ENCODE measurements at places on chromosomes 1 and 21.
A peak's percentile ranks its signal among the peaks of the same experiment; 100 is the strongest.

- ATAC-seq, result no peak
Measured at GRCh38 chr1:18954270-18955071, 2.0 kb downstream of the IFFO2 start.

DNA sequence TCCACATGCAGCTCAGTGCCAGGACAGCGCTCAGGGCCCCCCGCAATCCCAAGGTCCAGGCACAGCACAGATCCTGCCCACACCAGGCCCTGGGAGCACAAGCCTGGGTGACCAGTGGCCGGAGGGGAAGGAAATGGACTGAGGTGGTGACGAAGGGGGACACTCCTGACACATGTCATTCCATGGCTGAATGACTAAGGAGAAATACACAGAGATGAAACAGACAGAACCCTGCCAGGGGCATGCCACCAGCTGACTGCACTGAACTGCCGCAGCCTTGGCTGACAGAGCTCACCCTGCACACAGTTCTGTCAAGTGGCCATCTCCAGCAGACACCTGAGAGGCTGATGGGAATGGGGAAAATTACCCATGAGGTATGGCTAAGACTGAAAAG lies 56.1 kb downstream of the HSF2BP start:
- no peak for ATAC-seq

DNA sequence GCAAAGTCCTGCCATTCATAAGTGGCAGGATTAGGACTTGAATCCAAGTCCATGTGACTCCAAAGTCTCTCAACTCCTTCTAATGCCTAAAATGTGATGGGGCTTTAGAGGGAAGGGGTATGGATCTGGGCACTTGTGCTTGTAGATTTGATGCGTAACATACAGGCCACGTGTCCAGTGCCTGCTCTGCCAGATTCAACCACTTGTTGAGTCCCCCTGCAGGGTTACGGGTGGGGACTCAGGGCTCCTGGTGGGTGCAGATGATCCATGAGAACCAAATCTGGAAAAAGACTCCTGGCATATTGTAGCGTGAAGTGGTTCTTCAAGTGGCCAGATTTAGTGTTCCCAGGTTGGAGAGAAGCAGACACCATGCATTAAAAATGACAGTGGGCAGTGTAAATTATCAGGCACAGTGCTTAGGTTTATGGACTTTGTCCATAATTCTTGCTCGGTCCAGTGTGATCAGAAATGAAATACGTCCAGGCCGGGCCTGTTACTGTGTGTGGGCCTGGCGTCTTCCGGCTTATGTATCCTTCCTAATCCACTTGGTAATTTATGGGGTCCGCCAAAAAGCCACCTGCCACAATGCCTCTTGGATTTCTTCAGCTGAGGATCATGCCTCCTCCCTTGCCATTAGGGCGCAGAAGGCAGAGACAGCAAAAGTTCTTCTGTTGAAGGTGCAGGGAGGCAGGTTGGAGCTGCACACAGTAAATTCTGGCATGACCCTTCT lies 51.2 kb upstream of the LRP8 start:
- ATAC-seq, result no peak

GRCh38 chr1:110605901-110606656 lies at the start of gene KCNA2:
Gene KCNA2, minus strand, starts transcription at chr1:110606358. Its CDS starts 1,576 bp downstream, at chr1:110604782.
- peak; percentile 27 for ATAC-seq

- no peak for ATAC-seq
Measured at GRCh38 chr1:94746635-94747525, 73.3 kb upstream of the SLC44A3 start.

DNA sequence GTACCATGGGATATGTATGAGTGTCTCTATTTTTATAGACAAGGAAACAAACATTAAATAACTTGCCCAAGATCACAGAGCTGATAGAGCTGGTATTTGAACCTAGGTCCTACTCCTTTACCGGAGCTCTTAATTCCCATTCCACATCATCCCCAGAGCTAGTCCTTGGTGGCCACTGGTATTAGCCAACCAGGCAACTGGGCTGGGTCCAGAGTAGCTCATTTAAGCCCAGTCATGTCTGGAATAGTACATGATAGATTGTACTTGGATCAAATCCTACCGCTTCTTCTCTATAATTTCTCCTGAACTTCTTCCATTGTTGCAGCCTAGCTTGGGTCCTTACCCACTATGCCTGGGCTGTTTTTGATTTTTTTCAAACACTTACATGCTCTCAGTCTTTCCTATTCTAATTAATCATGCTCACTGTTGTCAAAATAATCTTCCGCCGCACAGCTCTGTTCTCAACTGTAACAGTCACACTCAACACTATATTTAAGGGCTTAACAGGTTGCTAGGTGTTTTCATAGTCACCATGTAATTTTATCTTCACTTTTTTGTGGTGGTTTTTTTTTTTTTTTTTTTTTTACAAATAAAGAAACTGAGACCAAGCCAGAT lies 80.2 kb downstream of the COLGALT2 start:
- ATAC-seq, result no peak

GRCh38 chr1:167344112-167344511 lies 123.4 kb downstream of the POU2F1 start:
- no peak for ATAC-seq

- ATAC-seq, result no peak
Measured at GRCh38 chr1:156668801-156669637, 8.2 kb downstream of the NES start.

GRCh38 chr1:160367934-160368923 lies 1.4 kb downstream of the NHLH1 start:
- ATAC-seq, result no peak

- ATAC-seq, result no peak
Measured at GRCh38 chr1:162233066-162233465, 143.6 kb downstream of the SPATA46 start.

DNA sequence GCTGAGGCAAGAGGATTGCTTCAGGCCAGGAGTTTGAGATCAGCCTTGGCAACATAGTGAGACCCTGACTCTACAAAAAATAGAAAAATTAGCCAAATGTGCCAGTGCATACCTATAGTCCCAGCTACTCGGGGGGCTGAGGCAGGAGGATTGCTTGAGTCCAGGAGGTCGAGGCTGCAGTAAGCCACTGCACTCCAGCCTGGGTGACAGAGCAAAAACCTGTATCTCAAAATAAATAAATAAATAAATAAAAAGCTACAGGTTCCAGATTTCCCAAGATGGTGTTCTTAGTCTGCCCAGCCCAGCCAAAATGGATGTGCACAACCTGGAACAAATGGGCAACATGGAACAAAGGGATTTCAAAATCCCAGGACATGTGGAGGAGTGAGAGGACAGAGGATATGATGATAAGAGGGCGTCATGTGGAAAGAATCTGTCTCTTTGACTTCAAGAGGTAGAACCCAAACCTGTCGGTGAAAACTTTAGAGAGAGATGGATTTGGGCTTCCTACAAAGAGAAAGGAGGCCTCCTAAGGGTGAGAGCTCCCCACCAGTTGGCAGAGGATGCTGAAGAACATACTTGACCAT lies 3.2 kb downstream of the EDARADD start:
- ATAC-seq, result no peak

GRCh38 chr1:29239142-29239541 lies 2.8 kb downstream of the PTPRU start:
- peak; percentile 65 for ATAC-seq

DNA sequence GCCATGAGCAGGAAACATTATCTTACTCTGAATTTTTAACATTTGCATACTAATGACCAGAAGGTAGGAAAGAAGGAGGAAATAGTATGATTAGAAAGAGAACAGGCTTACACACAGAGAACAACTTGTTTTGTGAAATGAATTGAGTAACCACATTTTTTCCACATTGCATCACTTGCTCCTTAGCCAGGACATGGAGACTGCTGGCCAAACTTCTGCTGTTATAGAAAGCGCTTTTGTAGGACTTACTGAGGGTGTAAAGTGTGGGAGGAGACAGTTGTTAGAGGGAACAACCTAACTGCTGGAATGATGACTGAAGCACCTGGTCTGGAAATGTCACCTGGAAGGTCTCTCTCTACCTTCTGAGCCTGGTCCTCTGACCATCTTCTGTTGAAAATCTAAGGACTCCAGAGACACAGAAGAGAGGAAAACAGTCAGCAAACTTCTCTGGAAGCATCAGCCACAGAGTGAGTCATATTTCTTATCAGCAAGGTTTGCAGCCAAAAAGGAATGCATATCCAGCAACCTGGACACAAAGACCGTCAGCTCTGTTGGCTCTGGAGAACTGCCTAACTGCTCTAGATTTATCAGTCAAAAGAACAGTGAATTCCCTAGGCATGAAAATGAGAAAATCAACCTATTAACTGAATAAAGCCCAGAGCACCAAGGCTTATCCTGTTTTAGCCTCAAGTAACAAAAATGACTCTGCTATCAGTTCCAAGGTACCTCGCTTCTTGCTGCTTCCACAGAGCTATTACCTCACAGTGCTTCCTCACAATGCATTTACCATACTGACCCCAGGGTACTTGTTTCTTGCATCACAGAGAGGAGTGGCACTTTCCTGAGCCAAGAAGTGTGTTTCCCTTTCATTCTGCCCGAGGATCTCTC lies 88.0 kb upstream of the SLFNL1 start:
- peak; percentile 91 for ATAC-seq

- no peak for ATAC-seq
Measured at GRCh38 chr1:55197099-55197498, 18.1 kb downstream of the USP24 start.

DNA sequence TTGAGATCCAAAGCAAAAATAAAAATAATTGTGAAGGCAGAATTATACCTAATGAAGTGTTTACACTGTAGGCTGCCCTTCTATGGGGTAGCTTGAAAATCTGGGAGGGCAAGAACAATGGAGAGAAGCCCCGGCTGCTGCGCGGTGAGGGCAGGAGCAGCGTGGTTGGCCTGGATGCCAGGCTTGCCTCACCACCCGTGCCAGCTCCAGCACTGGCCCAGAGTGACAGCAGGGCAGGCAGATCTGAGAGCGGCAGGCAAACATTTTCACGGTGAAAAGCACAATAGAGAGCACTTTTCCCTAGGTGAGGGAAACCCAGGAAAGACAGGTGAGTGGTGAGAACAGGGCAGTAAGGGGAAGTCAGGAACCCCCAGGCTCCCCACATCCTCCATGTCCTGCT lies 1.4 kb downstream of the PROK1 start:
- ATAC-seq, result no peak

- ATAC-seq, result no peak
Measured at GRCh38 chr1:183052861-183053260, 29.6 kb downstream of the LAMC1 start.

GRCh38 chr1:235906436-235906835 lies 39.7 kb upstream of the LYST start:
- ATAC-seq, result no peak

DNA sequence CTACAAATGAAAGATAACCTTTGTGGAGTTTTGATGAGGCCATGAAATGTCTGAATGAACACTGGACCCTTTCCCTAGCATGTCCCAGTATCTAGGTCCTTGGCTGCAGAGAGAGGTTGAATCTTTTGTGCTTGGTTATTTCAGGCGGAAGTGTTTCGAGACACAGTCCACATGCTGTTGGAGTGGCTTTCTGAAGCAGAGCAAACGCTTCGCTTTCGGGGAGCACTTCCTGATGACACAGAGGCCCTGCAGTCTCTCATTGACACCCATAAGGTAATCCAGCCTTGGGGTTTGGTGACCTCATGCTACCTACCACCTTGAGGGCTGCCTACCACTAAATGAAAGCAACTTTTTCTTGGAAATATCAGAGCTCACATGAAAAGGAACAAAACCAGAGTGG lies 38.9 kb upstream of the BMP8A start:
- no peak for ATAC-seq

DNA sequence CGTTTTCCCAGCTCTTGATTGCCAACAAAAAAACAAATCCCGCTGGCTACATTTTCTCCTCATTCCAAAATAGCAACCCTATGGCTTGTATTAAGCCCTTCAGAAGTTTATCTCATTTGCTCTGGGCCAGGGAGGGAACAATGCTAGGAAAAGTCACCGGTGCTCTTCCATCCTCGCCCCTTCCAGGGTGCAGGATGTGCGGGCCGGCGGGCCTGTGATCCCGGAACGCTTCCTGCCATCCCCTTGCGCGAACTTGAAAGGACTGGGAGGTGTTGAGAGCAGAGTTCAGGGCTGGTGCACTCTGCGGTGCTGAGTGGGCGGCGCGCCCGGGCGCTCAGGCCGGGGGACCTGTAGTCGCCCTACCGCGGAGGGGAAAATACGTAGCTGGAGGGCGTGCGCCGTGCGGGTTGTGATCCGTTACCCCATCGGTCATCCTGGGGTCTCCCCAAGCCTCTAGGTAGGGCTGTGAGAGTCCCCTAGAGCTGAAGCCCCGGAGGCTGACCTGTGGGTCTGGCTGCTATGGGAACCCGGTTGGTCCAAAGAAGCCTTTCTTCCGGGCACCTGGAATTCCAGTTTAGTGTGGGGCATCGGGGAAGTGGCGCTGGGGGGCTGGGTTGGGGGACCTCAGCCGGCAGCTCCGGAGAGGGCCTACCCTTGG lies 13.1 kb downstream of the NR5A2 start:
- no peak for ATAC-seq

- ATAC-seq, result peak; percentile 55
Measured at GRCh38 chr1:245715970-245716369, 561.2 kb downstream of the KIF26B start.

DNA sequence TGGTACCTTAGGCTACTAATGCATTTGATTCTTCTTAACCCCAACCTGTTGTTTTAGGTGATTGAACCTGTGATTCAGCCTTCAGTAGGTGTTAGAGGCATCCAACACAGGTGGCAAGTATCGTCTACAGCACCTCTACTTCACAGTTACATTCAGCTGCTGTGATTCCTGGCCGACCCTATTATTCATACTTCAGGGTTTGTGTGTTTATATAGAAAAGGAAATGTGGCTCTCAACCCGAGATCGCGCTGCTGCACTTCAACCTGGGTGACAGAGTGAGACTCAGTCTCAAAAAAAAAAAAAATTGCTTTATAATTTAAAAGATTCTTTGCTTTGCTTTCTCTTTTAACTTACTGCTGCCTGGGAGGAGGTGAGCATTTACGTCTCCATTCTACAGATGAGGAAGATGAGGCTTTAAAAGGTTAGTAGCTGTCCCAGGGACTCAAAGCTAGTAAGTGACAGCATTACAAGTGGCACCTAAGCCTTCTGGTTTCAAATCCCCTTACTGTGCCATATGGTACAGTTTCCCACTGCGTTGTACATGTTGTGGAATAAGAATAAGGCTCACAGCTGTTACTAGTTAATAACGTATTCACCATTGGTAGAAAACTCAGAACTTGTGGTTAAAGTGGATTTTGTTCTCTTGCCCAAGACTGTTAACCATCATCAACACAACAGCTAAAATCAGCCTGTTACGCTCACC lies 9.9 kb upstream of the GPR25 start:
- no peak for ATAC-seq

DNA sequence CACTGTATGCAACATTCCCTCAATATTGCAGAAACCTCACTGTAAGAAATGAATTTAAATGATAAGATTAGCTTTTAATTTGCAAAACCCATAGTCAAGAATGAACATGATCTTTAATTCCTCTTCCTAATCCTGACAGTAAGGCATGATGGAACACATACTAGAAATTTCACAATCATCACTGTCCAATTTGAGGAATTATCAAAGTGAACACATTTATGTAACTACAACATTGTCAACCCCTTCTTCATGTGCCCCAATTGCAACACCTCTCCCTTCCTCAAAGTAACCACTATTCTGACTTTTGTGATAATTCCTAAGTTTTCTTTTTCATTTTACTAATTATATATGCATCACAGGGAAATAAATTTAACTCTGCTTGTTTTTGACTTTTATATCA lies 103.1 kb downstream of the LHX8 start:
- no peak for ATAC-seq

Measured in esophagus mucosa (tissue), 1 donor.